ENCODE measurements at places on chromosomes 12 and 14.

- no peak for DNase-seq
These were observed 4.7 kb downstream of the VSIG10 start for GRCh38 chr12:118098911-118099671.

DNA sequence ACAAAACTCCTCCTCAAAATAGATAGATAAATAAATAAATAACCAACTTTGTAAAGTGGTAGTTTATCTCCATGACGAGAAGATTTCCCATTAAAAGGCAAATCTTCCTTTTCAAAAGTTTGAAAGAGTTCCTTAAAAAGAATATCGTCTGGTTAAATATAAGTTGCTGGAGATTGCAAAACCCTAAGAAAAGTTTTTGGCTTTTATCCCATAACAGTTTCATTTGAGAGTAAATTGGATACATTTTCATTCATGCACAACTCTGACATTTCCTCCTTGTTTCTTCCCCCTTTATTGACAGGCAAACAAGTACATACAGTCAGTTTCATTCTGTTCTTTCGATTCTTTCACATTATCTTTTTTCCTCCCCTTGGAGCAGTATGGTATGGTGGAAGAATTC lies 45.4 kb upstream of the BTG1 start:
- no peak for DNase-seq

- DNase-seq: no peak
These were observed 16.4 kb upstream of the PLD4 start for GRCh38 chr14:104908303-104908702.

DNA sequence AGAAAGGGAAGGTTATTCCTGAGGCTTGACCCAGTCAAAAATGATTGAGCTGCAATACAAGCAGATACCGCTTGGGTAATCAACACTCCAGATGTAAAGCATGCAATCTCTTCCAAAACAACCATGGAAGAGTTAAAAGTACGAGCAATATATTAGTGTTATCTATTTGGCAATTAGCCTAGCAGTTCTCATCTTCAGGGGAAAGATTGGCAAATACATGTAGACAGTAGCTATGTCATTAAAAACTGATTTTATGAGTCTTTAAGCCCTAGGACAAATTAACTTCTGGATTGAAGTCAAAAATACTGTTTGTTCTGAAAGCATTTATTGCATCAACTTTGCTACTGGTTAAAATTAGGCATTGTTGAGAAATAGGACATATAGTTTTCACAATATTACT lies 9.3 kb upstream of the GYS2 start:
- no peak for DNase-seq

DNA sequence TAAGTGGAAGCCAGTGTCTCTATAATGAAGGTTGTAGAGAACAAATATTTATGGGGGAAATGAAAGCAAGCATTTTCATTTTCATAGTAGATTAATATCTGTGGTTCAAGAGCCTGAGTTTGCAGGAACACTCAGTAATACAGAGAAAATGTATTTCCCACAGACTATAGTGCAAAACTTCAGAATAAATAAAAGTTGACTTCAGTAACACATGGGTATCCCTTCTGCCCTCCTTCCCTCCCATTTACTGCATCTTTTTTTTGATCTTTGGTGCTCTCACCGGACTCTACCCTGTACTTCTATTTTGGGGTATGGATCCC lies 75.3 kb upstream of the AMN1 start:
- no peak for DNase-seq

DNA sequence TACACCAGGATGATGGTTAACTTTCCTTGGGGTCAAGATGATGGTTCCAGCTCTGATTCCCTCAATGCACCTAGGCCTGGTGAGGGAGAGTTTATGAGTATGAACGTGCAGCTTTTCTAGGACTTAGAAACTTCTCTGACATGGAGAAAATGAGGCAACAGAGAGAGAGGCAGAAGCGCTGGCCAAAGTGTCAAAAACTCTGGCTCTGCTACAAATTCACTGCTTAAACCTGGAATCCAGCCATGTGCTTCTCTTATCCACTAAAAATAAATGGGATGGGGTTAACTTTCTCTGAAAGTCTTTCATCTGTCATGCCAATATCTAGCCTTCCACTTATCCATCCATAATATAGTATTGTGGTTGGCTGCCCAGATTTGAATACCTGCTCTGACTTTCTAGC lies 568.7 kb downstream of the MED13L start:
- DNase-seq: no peak

DNA sequence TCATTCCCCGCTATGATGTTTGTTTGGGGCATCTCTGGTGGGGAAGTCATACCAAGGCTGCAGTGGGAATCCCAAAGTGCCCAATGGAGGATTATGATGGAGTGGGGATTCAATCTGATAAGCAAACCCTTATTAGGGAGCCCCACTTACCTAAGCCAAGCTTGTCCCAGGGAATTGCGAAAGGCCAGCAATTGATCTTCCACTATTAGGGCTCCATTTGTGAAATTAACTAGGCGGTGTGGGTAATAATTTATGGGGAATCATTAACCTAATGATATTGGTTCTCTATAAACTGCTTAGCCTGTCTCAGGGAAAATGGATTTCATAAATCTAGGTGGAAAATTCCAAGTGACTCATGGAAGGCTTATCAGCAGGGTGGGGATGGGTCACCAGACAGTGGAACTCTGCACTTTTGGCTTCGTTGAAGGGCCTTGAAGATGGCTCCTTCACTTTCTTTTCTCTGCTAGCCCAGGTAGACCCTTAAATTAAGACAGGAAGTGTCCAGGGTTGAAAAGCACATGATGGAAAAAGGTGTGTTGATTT lies 113.0 kb upstream of the WSCD2 start:
- DNase-seq: no peak

DNA sequence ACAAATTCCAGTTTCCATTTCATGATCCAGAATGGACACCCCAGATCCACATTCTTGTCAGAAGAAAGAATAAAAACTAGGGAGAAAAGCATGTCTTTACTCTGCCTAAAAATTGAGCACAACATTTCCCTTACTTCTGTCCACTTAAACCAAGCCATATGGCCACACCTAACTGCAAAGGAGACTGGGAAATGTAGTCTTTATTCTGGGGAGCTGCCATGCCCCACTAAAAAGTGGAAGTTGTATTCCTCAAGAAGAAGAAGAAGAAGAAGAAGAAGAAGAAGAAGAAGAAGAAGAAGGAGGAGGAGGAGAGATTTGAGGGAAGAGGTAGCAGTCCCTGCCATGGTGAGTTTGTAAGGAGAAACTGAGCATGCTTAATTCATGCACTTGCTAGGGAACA lies 84.5 kb downstream of the GPR65 start:
- no peak for DNase-seq
